Fibroblast of villous mesenchyme (primary cell): ENCODE measurements at places on chromosomes 7 and 10. TPM values are rescaled to one million over a fixed set of nuclear protein-coding genes. Genes with fewer than 3 reads are reported as not detected.
A peak's percentile ranks its signal among the peaks of the same experiment; 100 is the strongest.

Gene METTL2B
- 36.7 and 37.0 TPM in 2 replicates for total RNA-seq

- DNase-seq = no peak
These were observed 826.2 kb downstream of the KCNMA1 start for GRCh38 chr10:76811430-76811829.

DNA sequence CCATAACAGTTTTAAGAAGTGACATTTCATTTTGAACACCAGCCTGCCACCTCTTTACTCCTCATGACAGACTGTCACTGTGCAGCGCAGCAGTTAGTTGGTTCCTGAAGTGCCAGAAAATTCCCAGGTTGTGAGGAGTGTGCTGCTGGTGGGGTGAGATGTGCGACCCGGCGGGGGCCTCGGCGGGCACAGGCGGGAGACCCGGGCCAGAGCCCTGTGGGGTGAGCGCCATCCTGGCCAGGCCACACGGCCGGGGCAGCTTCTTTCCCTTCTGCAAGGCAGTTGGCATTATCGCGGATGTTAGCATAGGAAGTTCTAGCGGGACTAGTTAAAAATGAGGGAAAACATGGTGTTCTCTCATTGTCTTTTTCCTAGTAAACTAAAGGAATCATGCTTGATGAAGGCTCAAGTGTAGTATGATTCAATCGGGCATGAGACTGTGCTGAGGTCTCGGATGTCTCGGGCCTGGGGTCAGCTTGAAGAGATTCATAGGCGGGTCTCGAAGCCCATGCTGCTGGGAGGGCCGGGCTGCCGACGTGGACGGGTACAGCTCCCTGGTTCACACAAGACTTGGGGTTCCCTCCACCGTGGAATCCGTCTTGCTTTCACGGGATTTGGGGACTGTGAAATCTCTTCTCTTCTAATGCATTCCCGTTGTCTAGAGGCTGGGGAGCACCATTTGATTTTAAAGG, 56.1 kb downstream of the MGMT start:
- DNase-seq = no peak

- DNase-seq = no peak
These were observed 1.1 kb upstream of the BNIP3 start for GRCh38 chr10:131982796-131983195.

DNA sequence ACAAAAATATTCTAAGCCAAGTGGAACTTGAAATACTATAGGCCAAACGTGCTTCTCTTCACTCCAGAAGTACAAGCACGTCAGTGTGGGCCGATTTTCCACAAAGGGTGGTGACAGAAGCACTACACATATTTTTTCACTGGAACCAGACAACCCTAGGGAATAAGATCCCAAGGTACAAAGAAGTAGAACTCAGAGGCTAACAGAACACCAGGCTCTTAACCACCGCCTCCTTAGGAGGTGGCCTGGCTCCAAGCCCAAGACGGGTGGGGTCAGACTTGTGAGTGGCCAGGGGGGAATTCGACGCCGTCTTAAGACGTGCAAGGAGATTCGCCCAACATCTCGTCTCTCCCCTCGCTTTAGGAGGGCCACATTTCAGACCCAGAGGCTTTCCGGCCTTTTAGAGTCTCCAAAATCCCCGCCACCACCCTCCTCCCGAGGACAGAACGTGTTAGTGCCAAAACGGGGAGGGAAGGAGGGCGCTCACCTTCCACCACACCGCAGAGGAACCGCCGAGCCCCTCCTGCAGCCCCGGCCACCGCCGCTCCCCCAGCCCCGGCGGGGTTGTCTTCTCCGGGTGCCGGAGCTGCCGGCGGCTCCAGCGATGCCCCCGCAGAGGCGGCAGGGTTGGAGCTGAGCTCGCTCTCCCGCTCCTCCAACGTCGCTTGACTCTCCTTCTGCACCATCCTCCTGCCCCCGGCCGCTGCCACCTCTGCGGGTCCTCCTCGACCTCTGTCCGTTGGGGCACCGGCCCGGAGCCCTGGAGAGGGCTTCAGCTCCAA, 716 bp downstream of the OGA start:
- DNase-seq = peak; percentile 96

Gene ZPBP
- not detected in 2 replicates for total RNA-seq

DNA sequence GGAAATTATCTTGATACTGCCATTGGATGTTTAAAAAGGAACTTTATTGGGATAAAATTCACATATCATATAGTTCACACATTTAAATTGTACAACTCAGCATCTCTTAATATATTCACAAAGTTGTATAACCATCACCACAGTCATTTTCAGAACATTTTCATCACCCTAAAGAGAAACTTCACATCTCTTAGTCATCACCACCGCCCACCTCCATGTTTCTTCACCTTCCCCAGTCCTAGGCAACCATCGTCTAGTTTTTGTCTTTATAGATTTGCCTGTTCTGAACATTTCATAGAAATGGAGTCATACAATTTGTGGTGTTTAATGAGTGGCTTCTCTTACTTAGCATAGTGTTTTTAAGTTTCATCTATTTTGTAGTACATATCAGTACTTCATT, 96.6 kb downstream of the ANKRD30A start:
- no peak for DNase-seq

Gene GPR15LG
- total RNA-seq = not detected in 2 replicates

DNA sequence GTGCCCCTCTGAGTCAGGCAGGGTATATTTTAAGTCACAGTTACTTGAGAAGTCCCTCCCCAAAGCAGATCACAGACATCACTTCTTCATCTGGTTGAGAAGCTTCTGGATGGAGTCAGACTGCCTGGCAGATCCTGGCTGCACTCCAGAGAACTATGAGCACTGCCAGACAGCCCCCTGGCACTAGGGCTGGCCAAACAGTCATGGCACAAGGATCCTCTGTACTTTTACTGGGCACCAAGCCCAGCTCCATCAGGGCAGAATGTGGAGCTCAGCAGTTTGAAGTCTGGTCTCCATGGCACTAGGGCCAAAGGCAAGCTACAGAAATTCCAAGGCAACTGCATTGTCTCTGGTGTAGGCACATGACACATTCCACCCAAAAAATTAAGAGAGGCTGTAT, 162.1 kb downstream of the NRG3 start:
- DNase-seq = no peak

GRCh38 chr10:71701496-71702132, 18.0 kb downstream of the C10orf105 start:
- no peak for DNase-seq

- DNase-seq = no peak
These were observed 69.3 kb downstream of the ARHGAP22 start for GRCh38 chr10:48535416-48536155.

DNA sequence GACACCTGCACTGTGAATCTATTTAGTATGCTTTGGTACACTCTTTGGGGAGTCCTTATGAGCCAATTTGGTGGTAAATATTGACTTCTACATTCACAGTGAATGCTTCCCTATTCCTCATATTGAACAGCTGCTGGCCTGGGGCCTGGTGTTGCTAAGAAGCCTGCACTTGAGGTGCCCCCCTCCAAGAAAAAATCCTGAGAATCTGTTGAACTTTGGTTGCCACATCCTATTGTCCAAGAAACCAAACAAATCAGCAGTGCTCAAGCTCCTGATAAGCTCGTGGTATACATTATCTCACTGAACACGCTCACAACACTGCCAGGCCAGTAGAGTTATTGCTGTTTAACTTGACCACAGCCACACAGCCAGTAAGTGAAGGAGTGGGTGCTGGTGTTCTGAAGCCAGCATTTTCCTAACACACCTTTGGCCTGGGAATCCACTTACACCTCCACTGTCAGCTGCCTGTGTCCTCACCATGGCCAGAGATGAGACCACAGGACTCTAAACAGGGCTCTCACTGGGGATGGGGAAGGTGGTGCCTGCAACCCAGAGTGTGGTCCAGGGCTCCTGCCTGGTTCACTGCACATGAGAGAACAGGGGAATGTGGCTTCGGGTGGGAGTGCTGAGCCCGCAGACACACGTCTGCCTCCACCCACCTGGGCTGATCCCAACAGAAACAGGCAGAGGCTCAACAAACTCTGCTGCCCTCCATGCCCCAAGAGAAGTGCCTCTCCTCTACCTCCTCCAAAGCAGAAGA, 6.7 kb downstream of the DDC start:
- peak; percentile 6 for DNase-seq

DNA sequence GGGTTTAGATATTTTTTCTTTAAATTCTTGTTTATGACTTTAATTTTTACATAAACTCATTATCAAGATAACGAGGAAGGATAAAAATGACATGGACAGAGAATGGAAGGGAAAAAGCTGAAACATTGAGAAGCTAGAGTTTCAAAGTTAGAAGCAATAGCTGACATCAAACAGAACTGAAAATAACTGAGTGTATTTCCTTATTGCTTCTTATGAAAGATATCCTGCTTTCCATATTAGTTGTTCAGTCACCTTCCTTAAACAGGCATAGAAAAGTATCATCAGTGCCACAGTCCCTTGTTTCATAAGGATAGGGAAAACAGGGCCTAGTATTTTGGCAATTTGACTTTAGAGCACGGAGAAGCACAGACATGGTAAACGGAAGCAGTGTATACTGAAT, 460.5 kb upstream of the GHITM start:
- no peak for DNase-seq

DNA sequence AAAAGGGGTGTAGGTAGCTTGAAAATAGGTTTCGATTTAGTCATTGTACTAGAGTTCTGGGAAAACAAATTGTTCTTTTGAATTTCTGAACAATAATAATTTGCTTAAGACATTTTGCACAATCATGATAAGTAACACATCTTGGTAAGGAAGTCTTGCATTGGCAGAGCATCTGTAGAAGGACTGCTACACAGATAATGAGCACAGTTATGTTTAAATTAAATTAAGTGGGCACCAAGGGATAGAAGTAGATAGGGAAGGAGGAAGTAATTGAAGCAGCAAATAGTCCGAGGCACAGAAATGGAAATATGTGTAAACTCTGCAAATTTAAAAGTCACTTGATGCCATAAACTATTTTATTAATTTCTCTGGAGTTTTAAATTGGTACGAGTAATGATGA, 122.4 kb downstream of the CHN2 start:
- no peak for DNase-seq

Gene EDRF1
- total RNA-seq = 20.9 and 29.8 TPM in 2 replicates

Gene PROSER2
- 1.9 and 3.9 TPM in 2 replicates for total RNA-seq

- DNase-seq = no peak
These were observed 5.0 kb downstream of the FASTK start for GRCh38 chr7:151075662-151075971.

- DNase-seq = no peak
These were observed 22.8 kb downstream of the CYP17A1 start for GRCh38 chr10:102814453-102814871.

DNA sequence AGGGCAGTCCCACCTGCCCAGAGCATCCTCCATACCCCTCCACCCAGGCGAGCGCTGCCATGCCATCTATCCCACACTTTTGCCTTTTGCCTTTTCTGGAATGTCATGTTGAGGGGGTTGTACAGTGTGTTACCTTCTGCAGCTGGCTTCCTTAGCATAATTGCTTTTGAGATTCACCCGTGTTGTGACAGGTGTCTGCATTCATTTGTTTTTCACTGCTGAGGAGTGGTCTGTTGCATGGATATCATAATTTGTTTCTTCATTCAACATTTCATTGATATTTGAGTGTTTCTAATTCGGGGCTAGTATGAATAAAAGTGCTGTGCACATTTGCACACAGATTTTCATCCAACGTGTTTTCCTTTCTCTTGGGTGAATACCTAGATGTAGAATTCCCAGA, 353.9 kb downstream of the PAXIP1 start:
- no peak for DNase-seq

GRCh38 chr7:2139004-2139699, 93.6 kb downstream of the MAD1L1 start:
- DNase-seq = no peak

DNA sequence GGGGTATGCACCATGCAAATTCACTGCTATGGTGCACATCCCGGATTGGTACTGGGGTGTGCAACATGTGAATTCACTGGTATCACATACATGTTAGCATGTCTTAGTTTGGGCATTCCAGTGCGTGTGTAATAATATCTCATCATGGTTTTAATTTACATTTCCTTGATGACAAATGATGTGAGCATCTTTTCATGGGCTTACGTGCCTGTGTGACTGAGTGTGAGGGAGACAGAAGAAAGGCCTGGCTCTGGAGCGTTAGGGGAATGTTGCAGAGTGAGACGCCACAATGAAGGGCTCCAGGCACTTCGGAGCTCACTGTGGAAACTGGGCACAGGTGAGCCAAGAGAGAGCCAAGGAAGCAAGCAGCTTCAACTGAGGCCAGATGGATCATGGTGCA, 162.6 kb downstream of the UBE2H start:
- no peak for DNase-seq

DNA sequence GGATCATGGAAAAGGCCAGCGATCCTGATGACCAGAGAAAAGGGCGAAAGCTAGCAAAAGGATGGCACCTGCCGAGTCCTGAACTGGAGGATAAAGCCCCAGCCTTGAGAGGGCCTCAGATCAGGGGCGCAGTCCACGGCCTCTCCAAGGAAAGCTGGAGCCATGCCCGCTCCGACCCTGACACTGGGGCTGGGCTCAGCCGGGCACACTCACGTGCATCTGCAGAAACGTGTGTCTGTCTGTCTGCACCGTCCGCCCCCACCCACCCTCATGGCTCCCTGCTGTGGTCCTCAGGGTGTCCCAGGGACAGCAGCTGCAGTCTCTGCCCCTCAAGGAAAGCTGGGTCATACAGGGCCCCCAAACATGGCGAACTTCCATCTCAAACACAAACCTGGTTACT, 200.5 kb downstream of the TCERG1L start:
- no peak for DNase-seq

Gene DYNC1I1
- 0.43 and 1.9 TPM in 2 replicates for total RNA-seq

- DNase-seq = no peak
These were observed 135.3 kb downstream of the FRMD4A start for GRCh38 chr10:14195433-14195832.

GRCh38 chr10:128064970-128065580, 61.1 kb downstream of the MKI67 start:
- peak; percentile 85 for DNase-seq

DNA sequence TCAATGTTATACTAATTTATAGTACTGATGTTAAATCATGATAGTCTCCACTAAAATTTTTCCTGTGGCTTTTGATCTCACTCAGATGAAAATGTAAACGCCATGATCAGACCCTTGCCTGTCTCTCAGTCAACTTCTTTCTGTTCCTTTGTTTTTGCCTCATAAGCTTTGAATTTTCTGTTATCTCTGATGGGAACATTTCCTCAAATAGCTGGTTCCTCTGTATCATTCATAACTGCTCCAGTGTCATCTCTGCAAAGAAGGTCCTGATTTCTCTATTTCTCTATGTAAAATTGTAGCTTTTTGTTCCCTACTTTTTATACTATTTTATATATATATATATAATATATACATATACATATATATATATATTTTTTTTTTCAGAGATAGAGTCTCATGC, 67.5 kb downstream of the GPR141 start:
- no peak for DNase-seq

Gene GHRHR
- not detected in 2 replicates for total RNA-seq
